ENCODE measurements at places on chromosomes 6 and 20.
A peak's percentile ranks its signal among the peaks of the same experiment; 100 is the strongest.

- no peak for DNase-seq
Observed at GRCh38 chr20:52619101-52619500, 353.1 kb upstream of the TSHZ2 start.

- DNase-seq, result no peak
Observed at GRCh38 chr20:49338061-49338460, 60.2 kb upstream of the ZNFX1 start.

DNA sequence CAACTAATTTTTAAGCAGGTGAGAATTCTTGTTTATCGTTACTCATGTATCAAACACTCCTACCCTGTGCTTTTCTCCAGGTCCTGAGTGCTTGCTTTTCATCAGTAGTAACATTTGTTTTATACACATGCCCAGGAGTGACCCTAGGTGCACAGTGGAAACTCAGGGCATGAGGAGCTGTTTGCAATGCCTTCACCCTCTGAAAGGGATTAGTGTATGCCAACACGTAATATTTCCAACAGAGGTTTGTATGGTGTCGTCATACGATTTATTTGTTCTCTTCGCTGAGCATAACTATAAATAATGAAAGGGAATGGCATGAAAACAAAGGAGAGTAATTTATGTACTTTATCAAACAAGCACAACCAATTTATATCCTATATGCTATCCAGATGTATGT lies 537.4 kb upstream of the MMS22L start:
- DNase-seq, result no peak

GRCh38 chr20:24455081-24455480 lies 14.3 kb upstream of the SYNDIG1 start:
- DNase-seq, result no peak

GRCh38 chr20:45611054-45611453 lies 18.5 kb upstream of the WFDC10A start:
- DNase-seq, result no peak

GRCh38 chr6:87154641-87154992 lies 748 bp upstream of the ZNF292 start:
- DNase-seq, result no peak

DNA sequence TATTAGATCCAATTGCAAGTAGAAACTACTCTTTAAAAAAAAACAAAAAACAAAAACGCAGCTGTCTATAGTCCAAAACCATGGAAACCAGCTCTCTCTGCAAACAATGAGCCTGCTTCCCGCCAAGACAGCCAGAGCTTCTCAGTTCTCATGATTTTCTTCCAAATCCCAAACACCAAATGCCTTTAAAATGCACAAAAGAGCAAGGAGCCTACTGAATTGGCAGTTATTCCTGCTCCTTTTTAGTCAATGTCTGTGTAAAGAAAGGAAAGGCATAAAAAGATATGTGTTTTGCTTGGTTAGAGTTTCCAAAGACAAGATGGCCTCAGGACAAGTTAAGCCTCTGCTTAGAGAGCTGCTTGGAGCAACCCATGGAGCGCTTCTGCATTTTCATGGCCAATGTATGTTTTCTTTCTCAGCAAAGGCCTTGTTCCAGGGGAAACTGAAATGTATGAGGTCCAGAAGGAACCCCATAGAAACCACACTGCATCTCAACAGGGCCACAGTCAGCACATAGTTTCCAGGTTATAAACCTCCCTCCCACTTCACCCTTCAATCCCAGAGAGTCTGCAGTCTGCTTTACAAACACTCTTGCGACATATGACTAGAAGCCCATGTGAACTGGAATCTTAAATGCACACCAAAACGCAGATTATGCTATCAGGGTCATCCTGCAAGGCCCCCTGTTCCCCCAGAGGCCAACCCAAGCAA lies 209.3 kb upstream of the TAB2 start:
- no peak for DNase-seq

GRCh38 chr20:32577023-32577422 lies 8.1 kb downstream of the NOL4L start:
- no peak for DNase-seq

DNA sequence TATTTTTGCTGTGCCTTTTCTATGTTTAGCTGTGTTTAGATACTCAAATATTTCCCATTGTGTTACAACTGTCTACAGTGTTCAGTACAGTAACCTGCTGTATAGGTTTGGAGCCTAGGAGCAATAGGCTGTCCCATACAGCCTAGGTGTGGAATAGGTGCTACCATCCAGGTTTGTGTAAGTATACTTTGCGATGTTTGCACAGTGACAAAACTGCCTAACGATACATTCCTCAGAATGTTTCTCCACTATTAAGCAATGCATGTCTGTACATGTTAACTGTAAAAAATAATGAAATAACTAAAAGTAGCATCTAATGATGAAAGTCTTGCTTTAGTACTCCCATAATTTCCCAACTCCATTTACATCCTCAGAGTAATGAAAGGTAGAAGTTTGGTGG lies 46.0 kb downstream of the SERAC1 start:
- DNase-seq, result no peak

- DNase-seq, result no peak
Observed at GRCh38 chr6:168419569-168419968, 21.4 kb upstream of the SMOC2 start.

DNA sequence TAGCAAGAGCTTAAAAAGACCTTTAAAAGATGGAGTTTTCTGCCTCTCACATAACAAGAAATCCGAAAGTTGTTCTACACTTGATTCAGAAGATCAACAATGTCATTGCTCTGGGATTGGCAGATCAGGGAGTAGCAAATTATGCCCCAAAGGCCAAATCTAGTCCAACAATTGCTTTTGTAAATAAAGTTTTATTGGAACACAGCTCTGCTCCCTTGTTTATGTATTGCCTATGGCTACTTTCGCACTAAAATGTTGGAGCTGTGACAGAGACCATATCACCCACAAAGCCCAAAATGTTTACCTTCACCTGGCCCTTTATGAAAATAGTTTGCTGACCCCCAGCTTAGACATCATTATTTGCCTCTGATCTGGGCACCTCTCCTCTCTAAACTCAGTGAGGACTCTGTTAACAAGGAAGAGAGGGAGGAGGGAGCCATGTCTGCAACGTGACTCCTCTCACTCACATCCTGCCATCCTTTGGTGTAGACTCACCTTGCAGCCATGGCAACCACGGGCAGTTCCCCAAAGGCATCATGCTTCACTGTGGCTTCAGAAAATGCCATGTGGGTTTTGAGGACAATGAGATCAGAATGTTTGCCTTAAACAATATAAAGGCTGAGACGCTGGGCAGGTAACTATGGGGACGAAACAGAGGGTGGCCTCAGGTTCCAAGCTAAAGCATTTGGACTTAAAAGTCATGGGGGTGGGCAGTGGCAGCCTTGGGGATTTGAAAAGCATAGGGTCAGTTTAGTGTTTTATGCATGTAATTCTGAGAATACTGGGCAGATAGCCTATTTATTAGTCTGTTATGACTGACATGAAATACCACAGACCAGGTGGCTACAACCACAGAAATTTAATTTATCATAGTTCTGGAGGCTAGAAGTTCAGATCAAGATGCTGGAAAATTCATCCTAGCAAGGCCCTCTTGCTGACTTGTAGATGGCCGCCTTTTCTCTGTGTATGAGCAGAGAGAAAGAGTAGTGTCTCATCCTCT lies 149.7 kb upstream of the TNFAIP3 start:
- peak; percentile 82 for DNase-seq

DNA sequence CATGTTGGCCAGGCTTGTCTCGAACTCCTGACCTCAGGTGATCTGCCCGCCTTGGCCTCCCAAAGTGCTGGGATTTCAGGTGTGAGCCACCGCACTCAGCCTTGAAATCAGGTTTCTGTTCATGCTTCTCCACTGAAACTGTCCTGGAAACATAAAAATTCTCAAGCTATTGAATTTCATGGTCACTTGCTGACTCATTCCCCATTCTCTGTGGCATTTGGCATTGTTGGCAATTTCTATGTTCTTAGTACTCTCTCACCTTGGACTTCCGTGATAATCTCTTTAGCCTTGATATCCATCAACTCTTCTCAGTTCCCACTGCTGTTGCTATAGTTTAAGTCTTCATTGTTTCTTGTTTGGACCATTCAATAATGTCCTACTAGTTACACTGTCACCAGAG lies 6.2 kb downstream of the SEL1L2 start:
- no peak for DNase-seq

GRCh38 chr6:11248974-11249761 lies 16.7 kb upstream of the NEDD9 start:
- no peak for DNase-seq

DNA sequence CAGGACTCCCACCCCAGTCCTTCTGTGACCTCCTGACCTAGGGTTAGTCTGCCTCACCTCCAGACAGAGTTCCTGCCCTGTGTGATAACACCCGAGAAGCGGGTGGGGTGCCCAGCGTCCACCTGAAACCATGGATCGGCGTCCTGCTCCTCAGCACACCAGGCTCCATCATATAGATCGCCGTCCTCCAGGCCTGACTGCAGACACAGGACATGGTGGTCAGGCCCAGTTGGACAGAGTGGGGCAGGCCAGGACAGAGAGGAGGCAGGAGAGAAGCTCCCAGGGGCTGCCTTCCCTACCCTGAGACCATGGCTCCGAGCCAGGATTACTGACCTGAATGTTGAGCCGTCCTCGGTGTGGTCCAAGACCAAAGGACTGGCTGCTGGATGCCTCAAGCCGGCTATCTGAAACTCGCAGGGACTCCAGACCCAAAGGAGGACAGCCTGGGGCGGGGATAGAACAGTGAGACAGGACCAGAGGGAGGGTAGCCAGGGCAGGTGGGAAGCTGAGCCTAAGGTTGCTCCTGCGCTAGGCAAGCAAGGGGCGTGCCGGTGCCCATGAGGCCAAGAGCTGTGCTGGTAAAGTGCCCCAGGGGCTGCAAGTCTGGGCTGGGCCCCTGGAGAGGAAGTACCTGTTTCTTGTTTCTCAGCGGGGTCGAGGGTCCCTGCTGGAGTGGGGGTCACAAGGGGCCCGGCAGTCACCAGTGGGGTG lies 2.2 kb downstream of the CPXM1 start:
- DNase-seq, result no peak

DNA sequence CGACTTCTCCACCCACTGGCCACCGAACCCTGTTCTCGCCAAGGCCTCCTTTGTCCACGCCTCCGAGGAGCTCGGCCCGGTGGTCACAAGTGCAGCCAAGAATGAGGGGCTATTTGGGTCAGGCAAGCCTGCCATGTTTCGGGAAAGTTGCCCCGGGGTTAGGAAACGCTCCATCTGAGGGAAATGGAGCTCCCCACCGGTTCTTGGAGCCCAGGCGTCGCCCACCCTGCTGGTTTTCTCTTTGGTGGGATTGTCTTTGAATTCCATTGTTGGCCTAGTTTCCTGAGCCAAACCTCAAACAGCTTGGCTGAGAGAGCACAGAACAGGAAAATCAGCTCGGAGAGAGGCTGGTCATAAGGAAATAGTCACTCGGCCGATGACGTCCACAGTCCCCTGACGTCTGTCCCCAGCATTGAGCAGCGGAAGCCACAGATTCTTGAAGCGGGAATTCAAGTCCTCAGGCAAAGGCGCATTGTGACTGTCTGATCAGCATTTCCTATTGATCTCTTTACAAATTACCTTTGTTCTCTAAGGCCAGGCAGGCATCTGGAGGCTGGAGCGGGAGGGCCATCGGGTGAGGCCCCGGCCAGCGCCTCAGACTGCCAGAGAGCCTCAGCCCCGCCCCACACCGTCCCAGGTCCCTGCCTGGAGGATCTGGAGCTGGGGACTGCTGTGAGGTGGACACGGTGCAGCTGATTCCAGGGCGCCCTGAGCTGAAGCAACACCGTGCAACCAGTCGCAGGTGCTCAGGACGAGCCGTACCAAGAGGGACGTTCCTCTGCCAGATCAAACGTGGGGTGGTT lies 138.6 kb downstream of the DLL1 start:
- no peak for DNase-seq

GRCh38 chr20:36720510-36720909 lies 25.4 kb downstream of the NDRG3 start:
- no peak for DNase-seq

- DNase-seq, result no peak
Observed at GRCh38 chr6:35620706-35621105, 68.0 kb downstream of the FKBP5 start.

DNA sequence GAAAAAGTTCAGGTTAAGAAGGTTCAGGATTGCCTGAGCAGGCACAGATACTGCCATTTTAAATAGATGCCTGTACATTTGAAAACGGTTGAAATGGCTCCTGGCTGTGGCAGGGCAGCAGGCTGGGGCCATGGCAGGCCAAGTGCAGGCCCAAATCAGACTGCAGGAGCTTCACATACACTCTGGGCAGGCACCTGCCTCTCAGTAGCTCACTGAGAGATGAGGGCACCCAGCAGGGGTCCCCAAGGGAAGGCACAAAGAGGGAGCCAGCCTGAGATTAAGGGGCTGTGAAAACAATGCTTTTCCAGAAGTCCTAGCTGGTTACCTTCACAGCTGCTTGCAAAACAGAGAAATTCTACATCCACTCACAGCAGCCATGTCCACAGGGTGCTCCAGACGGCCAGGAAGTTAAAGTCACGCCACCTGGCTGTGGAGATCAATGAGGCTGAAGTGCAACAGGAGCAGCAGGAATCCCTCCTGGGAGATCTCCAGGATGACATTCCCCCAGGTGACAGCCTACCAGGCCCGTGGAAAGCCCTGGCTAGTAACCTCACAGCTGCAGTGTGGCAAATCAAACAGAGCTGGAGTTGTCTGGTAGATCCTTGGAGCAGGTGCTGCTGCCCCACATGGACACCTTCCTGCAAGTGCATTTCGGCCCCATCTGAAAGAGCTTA lies 6.2 kb upstream of the RAET1E start:
- no peak for DNase-seq

DNA sequence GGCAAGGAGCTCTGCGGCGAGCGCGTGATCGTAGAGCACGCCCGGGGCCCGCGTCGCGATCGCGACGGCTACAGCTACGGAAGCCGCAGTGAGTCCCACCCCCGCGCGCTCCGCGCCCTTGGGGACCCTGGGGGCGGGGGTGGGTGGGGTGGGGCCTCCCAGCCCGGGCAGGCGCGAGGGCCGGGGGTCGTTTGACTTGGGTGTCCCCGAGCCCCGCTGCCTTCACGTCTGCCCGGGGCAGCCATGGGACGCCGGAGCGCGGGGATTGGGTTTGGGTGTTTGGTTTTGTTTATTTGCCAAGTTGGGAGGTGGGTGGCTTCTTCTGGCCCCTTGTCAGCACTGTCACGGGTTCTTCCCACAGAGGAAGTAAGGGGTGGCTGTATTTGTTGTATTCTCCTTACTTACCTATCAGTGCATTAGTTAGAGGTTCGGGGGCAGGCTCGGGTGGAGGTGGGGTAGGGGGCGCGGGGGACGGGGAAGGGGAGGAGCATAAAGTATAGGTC lies 777 bp downstream of the SRSF6 start:
- no peak for DNase-seq

DNA sequence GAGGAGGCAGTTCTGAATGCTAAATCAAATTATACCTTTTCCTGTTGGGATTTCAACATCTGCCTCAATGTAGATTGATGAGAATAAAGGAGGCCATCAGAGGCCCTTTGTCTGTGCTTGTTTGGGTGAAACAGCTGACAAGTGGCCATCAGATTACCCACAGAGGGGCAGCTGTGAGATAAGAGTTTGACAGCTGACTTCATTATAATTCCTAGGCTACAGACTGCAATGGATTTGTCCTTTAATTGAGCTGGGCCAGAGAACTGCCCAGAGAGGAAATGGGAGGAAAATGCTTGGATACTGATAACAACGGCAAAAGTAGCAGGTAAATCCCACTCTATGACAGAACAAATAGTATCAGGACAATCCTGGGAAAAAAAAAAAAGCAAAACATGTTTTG lies 649.4 kb downstream of the HDGFL1 start:
- no peak for DNase-seq
